ENCODE measurements at places on chromosomes 6 and 20.

GRCh38 chr6:66851930-66852329, 1144.9 kb upstream of the EYS start:
- no peak for DNase-seq

GRCh38 chr6:35228481-35228880, 14.7 kb downstream of the SCUBE3 start:
- DNase-seq: no peak

- DNase-seq: no peak
Measured at GRCh38 chr20:43473381-43473704, 15.6 kb downstream of the SRSF6 start.

DNA sequence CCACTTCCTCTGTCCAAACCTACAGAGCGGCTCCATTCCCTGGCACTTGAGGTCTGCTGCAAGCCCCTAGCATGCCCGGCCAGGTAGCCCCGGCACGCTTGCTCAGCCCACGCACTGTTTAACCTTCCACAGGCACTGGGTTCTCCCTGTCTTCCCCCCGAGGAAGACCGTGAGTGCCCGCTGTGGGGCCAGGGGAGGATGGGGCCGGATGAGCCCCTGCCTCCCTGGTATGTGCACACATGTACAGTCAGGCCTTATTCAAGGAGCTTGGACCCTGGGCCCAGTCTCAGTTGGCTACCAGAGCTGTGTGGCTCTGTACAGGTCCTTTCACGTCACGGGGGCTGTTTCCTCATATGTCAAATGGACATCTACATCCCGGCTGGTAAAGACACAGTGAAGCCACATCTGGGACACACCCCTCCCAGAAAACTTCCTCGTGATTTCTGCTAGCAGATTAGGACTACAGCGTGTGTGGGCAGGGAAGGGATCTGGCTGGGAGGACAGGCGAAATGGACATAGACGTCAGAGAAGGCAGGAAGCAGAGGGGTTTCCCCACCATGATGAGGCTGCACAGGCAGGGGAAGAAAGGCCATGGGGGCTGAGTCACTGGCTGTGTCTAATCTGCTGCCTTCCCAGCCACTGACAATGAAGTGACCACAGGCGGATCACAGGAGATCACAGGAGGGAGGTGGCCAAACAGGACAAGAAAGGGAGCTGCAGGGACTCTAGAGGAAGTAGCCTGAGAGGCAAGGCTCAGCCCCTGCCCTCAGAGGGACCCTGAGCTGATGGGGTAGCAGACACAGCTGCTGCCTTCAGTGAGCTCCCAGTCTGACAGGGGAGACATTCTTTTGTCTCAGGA, 62.9 kb downstream of the MRPL14 start:
- DNase-seq: no peak

DNA sequence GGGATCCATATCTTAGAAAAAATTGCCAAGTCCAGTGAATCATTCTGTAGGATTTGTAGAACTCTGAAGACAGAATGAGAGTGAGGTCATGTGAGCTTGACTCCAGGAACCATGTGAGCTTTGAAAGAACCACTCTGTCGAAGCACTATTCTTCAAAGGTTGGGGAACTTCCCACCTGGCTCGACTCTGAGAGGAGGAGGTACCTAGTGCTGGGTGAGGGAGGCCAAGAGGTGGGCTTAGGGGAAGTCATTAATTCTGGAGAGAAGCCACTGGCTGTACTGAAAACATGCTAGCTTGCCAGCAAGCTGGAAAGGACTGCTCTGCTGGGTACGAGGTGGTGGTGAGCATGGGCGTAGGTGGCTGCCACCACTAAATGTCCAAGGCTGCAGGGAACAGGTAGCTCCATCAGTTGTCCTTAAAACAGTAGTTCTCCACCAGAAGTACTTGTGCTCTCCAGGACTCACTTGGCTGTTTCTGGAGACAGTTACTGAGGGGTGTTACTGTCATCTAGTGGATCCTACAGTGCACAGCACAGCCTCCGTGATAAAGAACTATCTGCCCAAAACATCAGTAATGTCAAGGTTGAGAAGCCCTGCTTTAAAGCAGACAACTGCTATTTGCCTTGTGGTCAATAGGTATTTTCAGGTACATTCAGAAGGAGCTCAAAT, 34.7 kb upstream of the SYNJ2 start:
- peak; percentile 24 for DNase-seq

DNA sequence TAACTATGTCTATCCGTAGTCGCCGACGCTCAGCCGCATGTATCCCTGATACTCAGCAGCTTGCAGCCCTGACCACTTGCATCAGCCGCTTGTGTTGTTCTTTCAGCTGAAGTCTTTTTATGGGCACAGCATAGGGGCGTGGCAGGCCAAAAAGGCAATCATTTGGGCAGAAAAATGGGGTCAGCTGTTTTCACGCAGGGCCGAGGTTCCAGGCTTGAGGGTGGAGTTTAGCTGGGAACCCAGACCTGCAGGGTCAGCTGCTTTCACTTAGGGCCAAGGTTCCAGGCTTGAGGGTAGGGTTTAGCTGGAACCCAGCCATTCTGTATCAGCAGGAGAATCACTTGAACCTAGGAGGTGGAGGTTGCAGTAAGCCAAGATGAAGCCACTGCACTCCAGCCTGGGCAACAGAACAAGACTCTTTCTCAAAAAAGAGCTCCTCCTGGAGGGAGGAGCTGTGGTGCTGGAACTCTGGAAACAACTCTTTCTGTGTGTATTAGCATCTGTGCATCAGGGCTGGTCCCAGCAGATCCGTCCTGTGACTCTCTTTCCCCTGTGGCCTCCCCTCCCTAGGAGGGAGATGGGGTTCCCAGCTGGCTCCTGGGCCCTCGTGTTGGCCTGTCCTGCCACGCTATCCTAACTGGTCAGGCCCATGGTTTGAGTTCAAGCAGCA, 56.9 kb upstream of the PRND start:
- DNase-seq: no peak

DNA sequence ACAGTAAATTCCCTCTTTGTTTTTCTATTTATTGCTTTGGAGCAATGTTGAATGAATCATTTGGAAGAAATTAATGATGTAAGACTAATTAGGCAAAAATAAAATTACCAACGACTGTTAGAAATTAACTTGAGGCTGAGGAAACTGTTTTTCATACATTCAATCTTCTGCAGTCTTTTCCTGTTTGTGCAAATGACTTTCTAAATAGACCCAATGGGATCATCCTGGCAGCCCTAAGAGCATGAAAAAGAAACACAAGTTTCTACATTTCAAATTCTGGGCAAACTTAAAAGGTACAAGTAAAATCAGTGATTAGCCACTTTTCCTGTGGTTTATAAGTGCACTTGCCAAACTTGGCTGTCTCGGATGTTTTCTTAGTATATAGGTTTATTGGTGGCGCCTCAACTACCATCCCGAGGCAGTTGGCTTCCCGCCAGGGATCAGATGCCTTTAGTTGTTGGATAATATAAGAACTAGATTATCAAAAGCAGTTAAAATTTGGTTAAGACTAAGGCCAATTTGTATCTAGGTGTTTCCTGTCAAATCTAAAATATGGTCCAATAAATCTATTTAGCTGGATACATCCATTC, 181.2 kb downstream of the ISM1 start:
- DNase-seq: no peak

DNA sequence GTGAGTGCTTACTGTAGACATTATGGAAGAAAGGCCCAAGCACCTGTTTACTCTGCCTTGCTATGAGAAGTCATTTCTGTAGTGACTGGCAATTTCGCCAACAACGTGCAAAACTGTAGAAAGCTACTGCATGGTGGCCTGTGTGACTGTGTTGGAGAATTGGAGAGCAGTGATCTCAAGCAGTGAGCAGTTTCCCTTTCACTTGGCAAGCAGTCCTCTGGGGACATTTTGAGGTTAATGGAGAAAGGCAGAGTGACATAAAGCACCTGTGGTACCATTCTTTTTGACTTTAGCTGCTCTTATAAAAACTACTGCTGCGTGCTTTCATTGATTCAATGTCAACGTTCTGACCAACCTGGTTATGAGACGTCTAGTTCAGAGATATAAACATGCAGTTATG, 382.6 kb upstream of the JAG1 start:
- no peak for DNase-seq

- DNase-seq: no peak
Measured at GRCh38 chr6:8558953-8559352, 123.6 kb upstream of the SLC35B3 start.

GRCh38 chr6:47595785-47596184, 102.6 kb upstream of the ADGRF4 start:
- DNase-seq: no peak

- no peak for DNase-seq
Measured at GRCh38 chr6:26286168-26286877, 78.7 kb upstream of the BTN3A2 start.

GRCh38 chr20:41571006-41571405, 47.2 kb downstream of the CHD6 start:
- DNase-seq: no peak

GRCh38 chr20:4635781-4636180, 85.9 kb upstream of the PRND start:
- DNase-seq: no peak

DNA sequence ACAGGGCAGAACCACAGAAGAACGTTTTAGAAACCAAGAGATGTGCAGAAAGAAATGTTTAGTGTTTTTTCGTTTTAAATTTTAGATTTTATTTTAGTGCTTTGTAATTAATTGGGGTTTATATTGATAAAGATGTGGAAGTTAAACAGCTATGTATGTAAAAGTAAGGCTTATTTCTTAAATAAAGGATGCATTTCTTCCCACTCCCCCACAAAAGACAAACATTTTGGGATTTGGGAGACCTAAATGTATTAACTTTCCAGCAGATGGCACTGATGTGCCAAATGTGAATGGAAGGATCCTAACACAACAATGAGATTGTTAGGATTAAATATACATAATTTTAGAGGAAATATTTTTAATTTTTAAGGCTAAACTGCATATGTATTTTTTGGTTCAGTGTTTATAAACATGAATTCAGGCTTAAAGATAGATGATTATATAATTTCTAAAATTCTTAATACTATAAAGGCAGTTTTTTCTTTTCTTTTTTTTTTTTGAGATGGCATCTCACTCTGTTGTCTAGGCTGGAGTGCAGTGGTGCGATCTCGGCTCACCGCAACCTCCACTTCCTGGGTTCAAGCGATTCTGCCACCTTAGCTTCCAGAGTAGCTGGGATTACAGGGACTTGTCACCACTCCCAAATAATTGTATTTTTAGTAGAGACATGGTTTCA, 12.0 kb downstream of the PFDN4 start:
- no peak for DNase-seq

- DNase-seq: peak; percentile 70
Measured at GRCh38 chr6:33632558-33633039, 11.5 kb downstream of the ITPR3 start.

DNA sequence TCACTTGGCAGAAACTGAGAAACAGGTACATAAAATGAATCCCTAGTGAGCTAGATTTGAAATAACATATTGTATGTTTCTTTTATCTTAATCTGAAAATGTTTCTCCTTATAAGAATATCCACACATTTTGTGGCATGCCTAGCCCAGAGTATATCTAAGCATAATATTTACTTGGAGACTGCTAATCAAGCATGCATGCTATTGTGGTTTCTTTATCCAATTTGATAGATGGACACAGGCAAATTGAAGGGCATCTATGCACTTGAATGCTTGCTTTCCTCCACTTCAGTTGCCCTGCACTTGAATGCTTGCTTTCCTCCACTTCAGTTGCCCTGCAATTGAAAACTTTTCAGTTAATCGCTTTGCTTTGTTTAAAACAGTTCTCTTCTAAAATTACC, 729.8 kb downstream of the TBC1D32 start:
- no peak for DNase-seq

- no peak for DNase-seq
Measured at GRCh38 chr6:159701413-159701999, 8.5 kb upstream of the SOD2 start.

GRCh38 chr20:62642666-62643520, 590 bp downstream of the SLCO4A1 start:
- DNase-seq: no peak

- no peak for DNase-seq
Measured at GRCh38 chr20:44415833-44416715, 59.6 kb upstream of the TTPAL start.

DNA sequence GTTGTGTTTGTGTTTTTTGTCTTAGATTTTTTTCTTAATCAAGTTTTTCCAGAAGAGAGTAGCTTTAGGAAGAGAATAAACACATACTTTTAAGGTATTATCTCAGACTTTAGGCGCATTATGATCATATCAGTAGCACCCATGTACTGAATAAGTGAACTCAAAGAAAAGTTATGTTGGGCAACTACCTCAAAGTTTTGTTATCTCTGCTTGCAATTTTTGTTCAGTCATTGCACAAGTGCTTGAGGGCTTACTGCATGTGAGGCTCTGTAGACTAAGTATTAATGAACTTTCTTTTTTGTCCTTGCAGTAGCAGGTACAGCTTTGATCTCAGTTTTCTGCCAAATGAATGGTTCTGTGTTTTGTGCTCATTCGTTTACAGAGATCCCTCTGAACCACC, 189.0 kb downstream of the SLC16A10 start:
- no peak for DNase-seq

DNA sequence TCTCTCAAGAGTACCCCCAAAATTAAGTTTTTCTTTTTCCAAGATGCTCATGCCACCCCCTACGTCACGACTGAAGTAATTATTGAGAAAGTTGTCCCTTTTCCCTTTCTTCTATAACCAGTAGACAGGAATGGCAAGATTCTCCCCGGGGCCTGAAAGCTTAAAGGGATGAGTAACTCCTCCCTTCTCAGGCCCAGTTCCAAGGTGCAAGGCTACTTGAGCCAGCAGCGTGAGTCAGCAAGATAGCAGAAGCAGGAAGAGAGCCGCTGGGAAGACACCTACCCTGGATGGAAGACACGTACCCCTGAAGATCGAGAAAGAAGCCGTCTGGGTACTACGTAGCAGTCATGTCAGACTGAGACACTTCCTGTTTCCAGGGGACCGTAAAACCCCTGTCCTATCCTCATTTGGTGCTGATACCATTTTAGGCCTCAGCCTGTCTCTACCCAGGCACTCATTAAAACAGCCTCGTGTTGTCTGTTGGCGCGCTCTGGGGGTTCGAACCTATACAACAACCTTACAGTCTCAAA, 241.0 kb downstream of the ADGRG6 start:
- DNase-seq: no peak

GRCh38 chr20:43863330-43863729, 51.3 kb upstream of the TOX2 start:
- DNase-seq: no peak

- DNase-seq: no peak
Measured at GRCh38 chr6:36844232-36845170, 5.3 kb upstream of the CPNE5 start.

GRCh38 chr6:144036835-144037195, 28.8 kb upstream of the PLAGL1 start:
- DNase-seq: no peak

- DNase-seq: no peak
Measured at GRCh38 chr6:160167604-160168399, 46.2 kb downstream of the SLC22A1 start.

GRCh38 chr6:117276778-117277316, 11.5 kb downstream of the VGLL2 start:
- no peak for DNase-seq
